ENCODE measurements at places on chromosomes 5 and 9. TPM values are rescaled to one million over a fixed set of nuclear protein-coding genes. Genes with fewer than 3 reads are reported as not detected.

DNA sequence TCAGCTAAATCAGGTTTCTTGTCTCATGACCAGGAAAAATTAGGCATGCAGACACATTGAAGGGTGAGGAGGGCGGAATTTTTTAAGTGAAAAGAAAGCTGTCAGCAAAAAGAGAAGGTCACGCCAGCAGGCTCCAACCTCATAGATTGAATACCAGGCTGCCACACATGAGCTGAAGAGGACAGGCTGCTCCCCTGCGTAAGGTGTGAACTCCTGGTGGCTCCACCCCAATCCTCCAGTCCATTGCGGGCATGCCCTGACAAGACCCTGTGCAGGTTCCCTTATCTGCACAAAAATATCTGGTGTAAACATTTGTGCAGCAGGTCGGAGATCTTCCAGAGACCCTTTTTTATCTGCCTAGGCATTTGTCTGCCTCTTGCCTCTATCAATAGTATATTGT, 22.9 kb upstream of the TEX10 start:
- no peaks in the 10 kb centered on the region for H3K27me3 ChIP-seq
- no peak for DNase-seq
- H3K27ac ChIP-seq: no peak overlapping the region
- H3K4me1 ChIP-seq: peaks cover 54% of the 10 kb centered on the region
- no peak overlapping the region for H3K4me3 ChIP-seq

The SLC6A18 gene
- total RNA-seq: not detected

The SYK gene
- total RNA-seq: not detected

- DNase-seq: no peak
- no peaks in the 10 kb centered on the region for H3K4me1 ChIP-seq
- no peaks in the 10 kb centered on the region for H3K36me3 ChIP-seq
- no peaks in the 10 kb centered on the region for H3K27me3 ChIP-seq
- no peak overlapping the region for H3K4me3 ChIP-seq
- H3K27ac ChIP-seq: no peak overlapping the region
Measured at GRCh38 chr9:3575821-3576220, 50.0 kb upstream of the RFX3 start.

DNA sequence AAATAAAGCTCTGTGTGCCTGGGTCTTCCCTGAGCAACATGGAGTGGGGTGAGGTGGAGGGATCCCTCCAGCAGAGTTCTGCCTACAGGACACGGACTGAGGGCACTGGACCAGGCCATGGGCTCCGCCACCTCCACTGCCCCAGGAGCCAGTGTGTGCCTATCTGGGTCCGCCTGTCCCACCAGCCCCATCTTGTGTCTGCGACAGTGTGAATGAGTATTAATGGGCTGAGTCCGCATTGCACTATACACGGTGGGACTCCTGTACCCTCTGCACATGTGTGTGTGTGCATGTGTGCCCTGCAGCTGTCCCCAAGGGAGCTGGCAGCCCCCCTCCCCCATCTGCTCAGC, 11.4 kb downstream of the FGFR4 start:
- no peak for DNase-seq
- peaks cover 3% of the 10 kb centered on the region for H3K27me3 ChIP-seq
- peaks cover 19% of the 10 kb centered on the region for H3K4me1 ChIP-seq
- H3K27ac ChIP-seq: no peak overlapping the region
- no peak overlapping the region for H3K4me3 ChIP-seq
- no peaks in the 10 kb centered on the region for H3K36me3 ChIP-seq

DNA sequence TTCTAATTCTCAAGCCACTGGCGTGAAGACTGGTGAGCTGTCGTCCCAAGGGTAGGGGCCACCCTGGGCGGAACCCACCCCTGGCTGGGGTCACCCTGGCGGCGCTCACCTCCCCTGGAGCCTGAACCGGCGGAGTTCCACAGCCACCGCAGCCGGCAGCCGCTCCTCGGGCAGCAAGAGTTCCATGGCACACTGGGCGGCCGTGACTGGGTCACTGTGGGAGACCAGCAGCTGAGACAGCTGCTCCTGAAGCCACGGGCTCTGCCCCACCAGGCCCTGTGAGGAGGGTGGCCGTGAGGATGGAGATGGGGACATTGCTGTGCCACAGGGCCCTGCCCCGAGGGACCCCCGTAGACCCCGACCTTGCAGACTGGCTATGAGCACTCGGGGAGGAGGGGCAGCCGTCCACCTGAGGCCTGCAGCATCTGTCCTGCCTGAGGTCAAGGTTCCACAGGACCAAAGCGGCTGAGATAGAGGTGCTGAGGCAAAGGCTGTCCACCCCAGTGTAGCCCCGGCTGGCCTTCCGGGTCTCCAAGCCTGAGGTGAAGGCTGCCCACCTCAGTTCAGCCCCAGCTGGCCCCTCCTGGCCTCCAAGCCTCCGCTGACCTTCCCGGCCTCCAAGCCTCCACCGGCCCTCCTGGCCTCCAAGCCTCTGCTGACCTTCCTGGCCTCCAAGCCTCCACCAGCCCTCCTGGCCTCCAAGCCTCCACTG, 50.6 kb upstream of the NRARP start:
- no peak for DNase-seq
- H3K27ac ChIP-seq: no peak overlapping the region
- H3K4me3 ChIP-seq: no peak overlapping the region
- H3K4me1 ChIP-seq: no peaks in the 10 kb centered on the region

DNA sequence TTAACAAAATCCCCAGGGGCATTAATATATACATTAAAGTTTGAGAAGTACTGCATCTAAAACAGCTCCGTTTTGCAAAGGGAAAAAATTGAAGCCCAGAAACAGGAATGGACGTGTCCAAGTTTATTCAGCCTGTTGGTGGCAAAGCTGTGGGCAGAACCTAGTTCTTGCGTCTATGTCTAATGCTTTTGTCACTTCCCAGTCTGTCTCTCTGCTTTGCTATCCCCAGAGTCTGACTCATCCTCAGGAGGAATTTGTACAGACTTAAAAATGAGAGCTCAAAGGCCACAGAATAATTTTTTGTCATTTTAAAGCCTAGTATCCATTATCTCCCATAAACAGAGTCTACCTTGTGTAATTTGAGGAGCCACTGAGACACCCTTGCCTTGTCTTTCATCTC, 330.9 kb upstream of the GRIA1 start:
- no peaks in the 10 kb centered on the region for H3K36me3 ChIP-seq
- H3K27me3 ChIP-seq: peaks cover 1% of the 10 kb centered on the region
- no peak overlapping the region for H3K27ac ChIP-seq

- no peak overlapping the region for H3K27ac ChIP-seq
- no peaks in the 10 kb centered on the region for H3K4me1 ChIP-seq
- H3K27me3 ChIP-seq: peaks cover 25% of the 10 kb centered on the region
Measured at GRCh38 chr5:149765932-149766331, 35.8 kb downstream of the PPARGC1B start.

DNA sequence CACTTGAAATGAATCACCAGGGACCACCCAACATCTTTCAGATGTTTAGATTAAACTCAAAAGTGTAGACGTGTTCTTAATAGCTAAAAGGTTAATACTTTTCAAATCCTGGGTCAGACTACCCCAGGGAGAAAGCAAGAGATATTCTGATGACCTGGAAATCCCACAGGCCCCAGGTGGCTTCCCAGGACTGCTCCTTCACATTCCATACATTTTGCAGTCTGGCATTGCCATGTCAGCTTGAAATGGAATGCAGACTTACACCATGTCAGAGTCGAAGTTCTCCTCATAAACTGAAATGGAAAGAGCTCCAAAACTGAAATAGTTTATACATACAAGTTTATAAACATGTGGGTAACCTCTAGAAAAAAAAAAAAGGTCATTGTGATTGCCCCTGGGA, 61.5 kb downstream of the TMEM167A start:
- no peak overlapping the region for H3K4me3 ChIP-seq
- H3K36me3 ChIP-seq: no peaks in the 10 kb centered on the region
- no peaks in the 10 kb centered on the region for H3K27me3 ChIP-seq
- DNase-seq: no peak
- H3K4me1 ChIP-seq: no peaks in the 10 kb centered on the region

DNA sequence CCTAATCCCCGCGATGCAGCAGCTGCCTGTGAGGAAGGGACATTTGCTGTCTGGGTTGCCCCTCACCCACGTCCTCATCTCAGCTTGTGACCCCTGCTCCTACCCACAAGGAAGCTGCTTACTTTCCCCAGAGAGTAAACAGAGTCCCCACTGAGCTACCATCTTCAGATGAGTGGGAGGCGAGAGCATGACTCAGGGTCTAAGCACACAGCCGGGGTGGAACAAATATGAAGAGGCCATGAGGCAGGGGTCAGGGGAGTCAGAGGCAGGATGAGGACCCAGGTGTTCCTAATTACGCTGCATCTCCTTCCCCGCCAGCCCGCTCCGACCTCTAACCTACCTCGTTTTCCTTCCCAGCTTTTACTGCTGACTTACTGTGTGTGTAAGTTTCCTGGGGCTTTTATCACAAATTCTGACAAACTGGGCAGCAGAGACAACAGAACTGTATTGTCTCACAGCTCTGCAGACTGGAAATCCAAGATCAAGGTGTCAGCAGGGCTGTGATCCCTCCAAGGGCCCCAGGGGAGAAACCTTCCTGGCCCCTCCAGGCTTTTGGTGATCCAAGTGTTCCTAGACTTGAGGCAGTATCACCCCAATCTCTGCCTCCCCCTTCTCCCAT, 94.0 kb upstream of the DNAH5 start:
- no peaks in the 10 kb centered on the region for H3K4me1 ChIP-seq
- no peaks in the 10 kb centered on the region for H3K36me3 ChIP-seq
- peak; percentile 61 for DNase-seq
- H3K27me3 ChIP-seq: no peaks in the 10 kb centered on the region
